Stimulated activated CD4-positive, alpha-beta T cell treated with anti-CD3 and anti-CD28 coated beads, Interleukin-15, amount 100 ng/mL, for 1 hour (primary cell): ENCODE measurements at places on chromosomes 1 and 21.

DNA sequence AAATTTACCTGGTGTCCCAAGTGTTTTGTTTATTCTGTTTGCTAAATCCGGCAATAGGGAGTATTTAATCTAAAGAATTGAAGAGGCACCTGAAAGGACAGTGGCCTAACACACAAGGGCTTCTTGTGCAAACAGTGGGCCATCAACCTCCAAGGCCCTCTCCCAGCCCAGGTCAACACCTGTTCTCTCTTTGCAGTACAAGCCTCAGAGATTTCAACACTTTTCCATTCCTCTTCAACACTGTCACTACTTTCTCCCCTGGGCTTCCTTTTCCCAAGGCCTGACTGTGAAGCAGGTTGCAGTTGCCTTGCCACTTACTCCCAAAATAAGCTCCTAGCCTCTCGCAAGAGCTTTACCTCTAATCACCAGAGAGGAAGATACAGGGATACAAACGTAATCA lies 3.2 kb upstream of the SNAPIN start:
- DNase-seq: no peak

DNA sequence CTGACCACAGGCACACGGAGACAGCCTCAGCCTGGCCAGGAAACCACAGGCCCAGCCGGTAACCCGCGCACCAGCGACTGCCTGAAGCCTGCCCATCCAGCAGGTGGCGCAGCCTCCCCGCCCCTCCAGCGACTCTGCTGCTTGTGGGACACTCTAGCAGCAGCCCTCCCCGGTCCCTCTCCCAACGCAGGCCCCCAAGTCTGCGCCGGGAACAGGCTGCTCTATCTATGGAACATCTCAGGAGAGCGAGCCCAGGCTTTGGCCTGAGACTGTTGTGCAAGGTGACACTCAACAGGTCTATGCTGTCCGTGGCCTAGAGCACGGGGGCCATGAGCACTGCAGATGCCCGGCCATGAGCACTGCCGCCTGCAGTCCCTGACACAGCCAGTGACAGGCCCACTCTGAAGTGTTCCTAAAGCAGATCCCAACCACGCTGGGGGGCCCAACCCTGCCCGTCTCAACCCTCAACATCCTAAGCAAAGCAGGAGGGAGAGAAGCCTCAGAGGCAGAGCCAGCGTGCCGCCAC lies 28.4 kb downstream of the WDR4 start:
- peak; percentile 36 for DNase-seq

DNA sequence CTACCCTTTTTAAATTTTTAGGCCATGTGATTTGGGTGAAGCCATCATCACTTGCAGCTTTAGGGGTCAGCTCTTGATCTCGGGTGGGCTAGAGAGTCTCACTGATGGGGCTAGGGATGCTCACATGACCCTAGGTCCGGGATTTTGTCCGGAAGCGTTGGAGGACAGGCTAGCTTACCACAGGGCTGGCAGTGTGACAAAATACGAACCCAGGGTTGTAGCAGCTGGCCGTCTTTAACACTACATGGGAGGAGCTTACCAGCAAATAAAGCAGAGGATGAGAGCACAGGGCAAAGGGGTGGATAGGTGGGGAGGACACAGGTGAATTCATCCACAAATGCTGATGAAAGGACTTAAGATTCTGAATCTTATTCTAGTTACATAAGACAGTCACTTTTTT lies 21.9 kb downstream of the GPR161 start:
- DNase-seq: no peak

GRCh38 chr1:41274752-41275545 lies 32.8 kb upstream of the SCMH1 start:
- no peak for DNase-seq

DNA sequence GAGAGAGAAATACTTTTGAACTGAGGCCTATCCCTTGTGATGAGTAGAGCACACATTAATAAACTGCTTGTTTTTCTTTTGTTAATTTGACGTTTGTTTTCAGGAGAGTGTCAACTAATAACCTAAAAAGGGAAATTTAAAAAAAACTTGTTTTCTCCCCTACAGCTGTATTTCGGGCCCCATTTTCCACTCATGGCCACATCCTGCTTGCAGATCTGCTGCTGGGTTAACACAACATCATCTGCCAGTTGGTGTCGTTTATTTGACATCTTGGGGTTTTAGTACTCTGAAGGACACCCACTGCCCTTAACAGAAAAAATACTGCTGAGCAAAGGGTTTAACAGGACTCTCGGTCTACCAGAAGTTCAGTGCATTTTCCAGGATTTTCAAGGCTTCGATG lies 848 bp upstream of the PYHIN1 start:
- no peak for DNase-seq

DNA sequence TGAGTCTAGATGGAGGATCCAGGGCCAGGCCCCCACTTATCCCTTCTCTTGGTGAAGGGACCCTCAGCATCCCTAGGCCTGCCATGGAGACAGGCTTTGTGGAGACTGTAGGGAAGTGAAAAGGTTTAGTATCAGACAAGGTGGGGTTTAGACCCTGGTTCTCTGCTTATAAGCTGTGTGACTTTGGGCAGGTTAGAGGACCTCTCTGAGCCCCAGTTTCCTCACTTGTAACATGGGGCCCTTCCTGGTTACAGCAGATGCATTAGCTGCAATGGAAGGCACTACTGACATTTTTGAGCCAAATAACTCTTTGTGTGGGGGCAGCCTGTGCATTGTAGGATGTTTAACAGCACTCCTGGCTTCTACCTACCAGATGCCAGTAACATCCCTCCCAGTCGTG lies 22.7 kb downstream of the PADI2 start:
- DNase-seq: no peak

DNA sequence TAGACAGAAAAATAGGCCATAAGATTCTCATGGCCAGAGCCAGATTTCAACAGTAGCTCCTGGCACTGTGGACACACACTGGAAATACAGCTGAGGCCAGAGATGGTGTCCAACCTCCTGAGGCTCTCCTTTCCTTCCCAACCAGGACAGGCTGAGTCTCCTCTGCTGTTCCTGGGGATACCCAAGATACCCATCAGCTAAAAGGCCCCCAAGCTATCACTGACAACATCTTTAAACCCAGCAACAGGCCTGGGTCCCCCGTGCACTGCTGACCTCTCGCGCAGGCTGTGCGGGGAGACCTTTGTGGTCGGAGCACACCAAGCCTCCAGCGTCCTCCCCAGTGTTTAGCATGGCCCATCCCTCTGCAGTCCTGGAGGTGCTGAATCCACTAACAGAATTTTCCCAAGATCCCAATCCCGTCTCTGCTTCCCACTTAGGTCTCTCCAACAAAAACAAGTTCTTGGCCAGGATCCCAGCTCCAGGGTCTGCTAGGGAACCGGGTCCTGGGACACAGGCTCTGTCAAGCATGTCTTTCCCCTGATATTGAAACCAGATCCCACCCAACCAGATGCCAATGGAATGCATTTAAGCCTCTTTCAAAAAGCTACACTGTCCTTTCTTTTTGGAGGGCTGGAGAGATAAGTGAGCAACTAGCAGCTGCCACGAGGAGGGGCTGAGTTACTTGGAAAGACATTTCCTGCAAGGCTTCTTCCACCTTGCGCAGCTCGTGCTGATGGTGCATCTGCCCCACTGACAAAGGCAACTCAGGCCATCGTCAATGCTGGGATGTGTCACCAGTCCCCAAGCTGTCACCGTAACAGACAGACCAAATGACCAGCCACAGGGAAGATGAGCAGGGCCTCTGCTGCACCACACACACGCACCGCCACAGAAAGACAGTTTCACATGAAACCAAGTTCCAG lies 73.2 kb downstream of the BCAR3 start:
- no peak for DNase-seq

DNA sequence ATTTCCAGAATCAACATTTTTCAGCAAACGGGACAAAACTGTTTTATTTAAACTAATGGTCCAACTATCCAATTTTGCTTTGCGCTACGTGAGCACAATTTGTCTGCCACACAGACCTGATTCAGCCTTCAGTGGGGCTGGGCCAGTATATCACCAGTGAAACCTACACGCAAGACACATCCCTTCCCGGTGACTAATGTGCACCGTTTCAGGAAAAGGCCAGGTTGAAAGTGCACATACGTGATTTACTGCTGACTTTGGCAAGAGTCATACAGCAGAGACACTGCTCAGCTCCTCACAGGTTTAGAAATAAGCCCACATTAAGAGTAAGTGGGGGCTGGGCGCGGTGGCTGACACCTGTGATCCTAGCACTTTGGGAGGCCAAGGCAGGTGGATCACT lies 5.1 kb upstream of the TMEM51 start:
- DNase-seq: no peak

GRCh38 chr1:116826818-116827606 lies 72.8 kb downstream of the CD2 start:
- DNase-seq: peak; percentile 31

GRCh38 chr1:155880950-155881349 lies 21.6 kb downstream of the SYT11 start:
- DNase-seq: no peak

GRCh38 chr1:59499943-59500569 lies 203.2 kb downstream of the FGGY start:
- no peak for DNase-seq

GRCh38 chr1:156430866-156431265 lies 61.9 kb downstream of the RHBG start:
- DNase-seq: no peak

- no peak for DNase-seq
These were observed 131.4 kb upstream of the COL6A1 start for GRCh38 chr21:45850181-45850580.

DNA sequence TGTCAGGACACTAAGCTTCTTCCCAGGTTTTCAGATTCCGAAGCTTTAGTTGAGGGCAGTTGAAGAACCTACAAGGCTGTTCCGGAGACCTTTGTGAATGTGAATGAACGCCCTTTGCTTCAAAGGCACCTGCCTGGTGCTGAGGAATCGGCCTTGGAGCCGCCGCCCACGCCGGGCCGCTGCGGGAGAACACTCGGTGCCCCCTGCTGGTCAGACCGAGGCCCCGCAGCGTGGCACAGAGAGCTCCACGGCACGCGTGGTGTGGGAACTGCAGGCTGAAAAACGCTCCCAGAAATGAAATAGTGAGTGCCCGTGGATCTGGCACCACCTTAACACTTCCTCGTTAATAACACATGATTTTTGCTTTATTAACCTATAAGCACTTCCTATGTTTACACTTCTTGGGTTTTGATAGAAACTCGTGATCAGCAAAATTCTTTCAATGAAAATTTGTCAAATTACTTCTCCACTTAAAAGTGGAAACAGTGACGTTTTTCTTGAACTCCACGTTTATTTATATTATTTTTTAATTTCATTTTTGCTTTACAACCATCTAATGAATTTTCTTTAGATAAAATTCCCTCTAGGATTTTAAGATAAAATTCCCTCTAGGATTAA lies 460.6 kb downstream of the DSCAM start:
- peak; percentile 18 for DNase-seq

DNA sequence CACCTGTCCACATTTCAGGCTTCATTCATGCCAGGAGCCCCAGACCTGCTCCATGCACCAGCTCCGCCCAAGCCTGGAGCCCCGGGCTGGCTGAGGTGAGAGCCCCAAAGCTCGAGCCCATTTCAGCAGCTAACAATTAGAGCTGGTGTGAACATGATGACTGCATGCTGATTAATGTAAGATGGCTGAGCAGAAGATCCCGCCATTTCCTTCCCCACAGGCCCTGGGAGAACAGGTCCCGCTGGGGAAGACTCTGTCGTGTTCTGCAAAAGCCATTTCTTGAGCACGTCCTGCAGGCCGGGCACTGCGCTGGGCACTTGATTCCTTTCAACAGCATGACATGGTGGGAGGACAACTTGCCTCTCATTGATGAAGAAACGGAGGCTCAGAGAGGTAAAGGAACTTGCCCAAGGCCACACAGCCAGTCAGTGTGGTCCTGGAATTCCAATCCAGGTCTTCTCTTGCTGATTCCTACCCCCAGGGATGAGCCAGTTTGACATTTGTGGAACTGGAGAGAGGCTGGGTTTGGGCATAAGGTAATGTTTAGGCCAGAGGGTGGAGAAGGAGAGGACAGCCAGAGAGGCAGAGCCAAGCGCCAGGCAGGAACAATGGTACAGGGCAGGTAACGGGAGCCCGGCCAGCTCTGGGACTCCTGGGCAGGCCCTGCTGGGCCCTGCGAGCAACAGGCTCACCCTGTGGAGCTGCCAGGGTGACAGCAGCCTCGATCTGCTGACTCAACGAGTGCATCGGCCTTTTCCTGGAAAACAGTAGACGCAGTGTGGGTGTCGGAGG lies 28.1 kb upstream of the EPHA2 start:
- DNase-seq: no peak

GRCh38 chr1:228309326-228310067 lies 97.1 kb downstream of the TRIM11 start:
- DNase-seq: no peak

- DNase-seq: no peak
These were observed at the start of gene ECM1 for GRCh38 chr1:150507912-150508864. Gene ECM1 (plus strand): TSS chr1:150508109. CDS start chr1:150508210, 101 bp downstream.

DNA sequence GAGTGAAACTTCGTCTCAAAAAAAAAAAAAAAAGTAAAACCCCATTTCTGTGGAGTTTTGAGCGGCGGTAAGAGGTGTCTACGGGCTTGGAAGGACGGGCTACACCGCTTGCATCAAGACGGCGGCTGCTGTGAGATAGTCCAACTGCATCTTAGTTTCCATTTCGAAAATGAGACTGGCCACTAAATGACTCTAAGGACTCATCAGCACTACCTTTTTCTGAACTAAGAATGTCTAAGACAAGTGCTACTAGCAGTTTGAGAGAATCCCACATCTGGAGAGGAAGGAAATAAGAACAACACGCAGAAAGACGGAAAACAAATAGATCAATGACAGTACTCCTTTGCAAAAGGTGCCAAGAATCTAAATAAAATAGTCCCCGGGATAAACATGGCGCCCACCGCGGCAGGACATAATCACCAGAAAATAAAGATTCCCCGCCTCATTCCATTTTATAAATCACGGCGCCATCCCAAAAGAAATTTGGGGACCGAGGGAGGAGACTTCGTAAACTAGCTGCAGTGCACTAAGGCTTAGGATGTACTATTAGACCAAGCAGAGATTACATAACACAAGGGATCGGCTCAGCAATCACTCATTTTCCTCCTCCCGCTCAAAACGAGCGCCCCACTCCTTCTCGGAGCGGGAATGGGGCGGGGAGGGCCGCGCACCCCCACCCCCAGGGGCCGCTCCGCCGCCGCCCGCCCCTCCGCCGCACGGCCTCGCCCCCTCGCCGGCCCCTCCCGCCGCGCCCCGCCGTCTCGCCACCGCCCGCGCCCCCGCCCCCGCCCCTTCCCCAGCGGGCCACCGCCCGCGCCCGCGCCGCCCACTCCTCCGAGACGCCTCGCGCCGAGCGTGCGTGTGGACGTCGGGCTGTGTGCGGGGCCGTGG lies 1.1 kb downstream of the POGZ start:
- peak; percentile 37 for DNase-seq

DNA sequence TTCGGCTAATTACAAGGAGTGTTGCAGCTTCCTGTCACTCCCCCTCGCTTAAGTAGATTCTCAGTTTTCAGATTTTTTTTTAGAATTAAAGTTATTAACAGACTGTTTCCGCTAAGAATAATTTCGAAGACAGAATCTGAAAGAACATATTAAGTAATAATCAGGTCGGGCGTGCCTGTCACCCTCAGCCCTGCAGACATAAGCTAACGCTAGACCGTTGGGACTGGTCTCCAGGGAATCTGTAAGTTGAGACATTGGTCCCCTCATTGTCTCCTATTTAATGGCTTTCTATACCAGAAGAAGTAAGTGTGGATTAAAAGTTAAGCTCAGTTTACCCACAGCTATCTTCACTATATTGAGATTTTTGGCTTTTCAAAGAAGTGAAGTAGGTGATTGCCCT lies 14.5 kb downstream of the NMNAT1 start:
- no peak for DNase-seq
